ENCODE measurements at places on chromosomes 12 and 14.

- DNase-seq = no peak
These were observed 191.3 kb upstream of the CRY1 start for GRCh38 chr12:107284692-107285091.

GRCh38 chr12:16006752-16007151 lies 95.6 kb downstream of the DERA start:
- DNase-seq = no peak

GRCh38 chr12:97312570-97313135 lies 150.0 kb upstream of the RMST start:
- no peak for DNase-seq

- DNase-seq = no peak
These were observed 13.3 kb downstream of the KCTD10 start for GRCh38 chr12:109463756-109464155.

Measured in AG04449 (cell line).